Stimulated activated CD8-positive, alpha-beta memory T cell treated with anti-CD3 and anti-CD28 coated beads, Interleukin-4, amount 100 ng/mL, for 1 hour (primary cell): ENCODE measurements at places on chromosomes 3 and 15.

DNA sequence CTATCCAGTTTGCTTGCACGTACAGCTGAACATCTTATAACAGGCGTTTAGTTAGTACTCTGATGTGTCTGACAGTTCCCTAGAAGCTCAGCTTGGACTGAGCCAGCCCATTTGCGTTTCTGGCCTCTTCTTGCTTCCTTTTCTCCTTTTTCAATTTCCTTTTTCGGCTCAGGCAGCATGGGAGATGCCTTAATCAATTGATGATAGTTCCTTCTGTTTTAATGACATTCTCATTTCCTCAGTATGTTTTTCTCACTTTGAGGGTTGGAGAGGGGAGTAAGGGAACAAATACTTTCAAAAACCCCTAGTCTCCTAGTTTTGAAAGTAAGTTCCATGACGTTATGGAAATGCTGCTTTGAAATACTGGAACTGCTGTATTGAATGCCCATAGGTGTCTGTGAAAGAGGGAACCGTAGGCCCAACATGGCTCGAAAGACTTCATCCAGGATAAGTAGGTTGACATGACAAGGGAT is 18.9 kb downstream of the IL1RAP start:
- no peak for DNase-seq

DNA sequence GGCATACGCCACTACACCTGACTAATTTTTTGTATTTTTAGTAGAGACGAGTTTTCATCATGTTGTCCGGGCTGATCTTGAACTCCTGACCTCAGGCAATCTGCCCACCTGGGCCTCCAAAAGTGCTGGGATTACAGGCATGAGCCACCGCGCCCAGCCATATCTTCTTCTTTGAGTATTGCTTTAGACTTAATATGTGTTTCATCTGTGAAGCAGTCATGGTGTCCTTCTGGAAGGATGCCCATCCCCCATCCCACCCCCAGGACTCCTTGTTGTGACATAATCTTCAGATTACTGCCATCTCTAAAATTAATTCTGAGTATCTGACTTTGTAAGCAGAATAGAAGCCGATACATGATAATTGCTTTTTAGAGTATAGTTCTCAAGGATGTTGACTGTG is 57.7 kb downstream of the KLHL25 start:
- DNase-seq: no peak

GRCh38 chr3:197425485-197426120 is 127.2 kb upstream of the DLG1 start:
- DNase-seq: no peak

- no peak for DNase-seq
These were observed 198.6 kb downstream of the VGLL3 start for GRCh38 chr3:86792316-86792715.

- DNase-seq: no peak
These were observed 48.4 kb upstream of the TJP1 start for GRCh38 chr15:29870495-29871151.

- DNase-seq: no peak
These were observed 84.8 kb downstream of the SERPINI1 start for GRCh38 chr3:167820102-167820865.

DNA sequence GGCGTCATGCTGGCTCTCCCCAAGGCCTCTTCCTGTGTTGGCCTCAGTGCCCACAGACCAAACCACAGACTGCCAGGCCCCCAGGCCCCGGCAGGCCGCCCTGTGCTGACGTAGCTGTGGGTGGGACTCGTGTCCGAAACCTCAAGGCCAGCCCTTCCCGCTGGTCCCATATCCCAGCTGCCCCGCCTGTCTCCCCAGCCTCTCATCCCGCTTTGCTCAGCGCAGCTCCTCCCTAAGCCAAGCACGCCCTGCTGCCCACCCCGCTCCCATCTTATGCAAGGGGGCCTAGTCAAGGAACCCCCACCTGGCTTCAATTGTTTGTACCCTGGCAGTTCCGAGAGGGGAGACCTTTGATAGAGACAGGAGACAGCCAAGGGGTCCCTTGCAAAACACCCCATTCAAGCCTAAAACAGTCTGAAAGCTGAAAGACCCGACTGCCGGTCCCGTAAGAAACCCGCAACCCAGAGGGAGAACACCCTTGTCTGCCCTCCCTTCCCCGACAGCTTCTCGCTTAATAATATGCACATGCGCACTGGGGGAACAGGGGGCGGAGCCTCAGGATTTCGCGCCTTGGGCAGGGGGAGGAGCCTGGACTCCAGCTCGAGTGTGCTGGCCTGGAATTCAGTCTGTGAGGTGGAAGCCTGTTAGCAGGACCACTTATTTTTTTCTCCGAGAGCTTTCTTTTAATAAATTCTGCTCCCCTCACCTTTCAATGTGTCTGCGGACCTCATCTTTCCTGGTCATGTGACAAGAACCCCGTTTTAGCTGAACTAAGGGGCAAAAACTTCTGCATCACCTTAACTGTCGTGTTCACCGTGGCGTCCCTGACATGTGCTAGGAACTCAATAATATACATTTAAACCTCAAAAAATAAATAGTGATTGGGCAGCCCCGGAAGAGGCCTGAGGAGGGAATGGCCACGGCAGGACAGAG is 17.2 kb downstream of the TNFAIP8L3 start:
- no peak for DNase-seq

DNA sequence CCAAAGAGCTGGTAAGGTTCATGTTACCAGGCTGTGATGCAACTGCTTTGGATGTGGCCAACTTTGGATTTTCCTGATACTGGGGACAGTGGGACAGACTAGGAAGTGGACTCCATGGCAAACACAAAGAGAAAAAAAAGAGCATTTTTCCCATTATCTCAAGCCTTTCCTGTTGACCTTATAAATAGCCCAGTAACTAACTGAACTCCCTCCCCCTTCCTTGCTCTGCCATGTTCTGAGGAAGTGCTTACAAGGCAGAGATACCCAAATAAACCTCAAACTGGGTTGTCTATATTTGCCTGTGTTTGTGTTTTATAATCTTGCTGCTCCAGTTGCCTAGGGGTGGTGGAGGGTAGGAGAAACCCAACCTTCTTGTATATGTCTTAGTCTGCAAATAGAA is 27.3 kb upstream of the SLC9A9 start:
- no peak for DNase-seq

- no peak for DNase-seq
These were observed 7.2 kb upstream of the MCF2L2 start for GRCh38 chr3:183435661-183436060.

DNA sequence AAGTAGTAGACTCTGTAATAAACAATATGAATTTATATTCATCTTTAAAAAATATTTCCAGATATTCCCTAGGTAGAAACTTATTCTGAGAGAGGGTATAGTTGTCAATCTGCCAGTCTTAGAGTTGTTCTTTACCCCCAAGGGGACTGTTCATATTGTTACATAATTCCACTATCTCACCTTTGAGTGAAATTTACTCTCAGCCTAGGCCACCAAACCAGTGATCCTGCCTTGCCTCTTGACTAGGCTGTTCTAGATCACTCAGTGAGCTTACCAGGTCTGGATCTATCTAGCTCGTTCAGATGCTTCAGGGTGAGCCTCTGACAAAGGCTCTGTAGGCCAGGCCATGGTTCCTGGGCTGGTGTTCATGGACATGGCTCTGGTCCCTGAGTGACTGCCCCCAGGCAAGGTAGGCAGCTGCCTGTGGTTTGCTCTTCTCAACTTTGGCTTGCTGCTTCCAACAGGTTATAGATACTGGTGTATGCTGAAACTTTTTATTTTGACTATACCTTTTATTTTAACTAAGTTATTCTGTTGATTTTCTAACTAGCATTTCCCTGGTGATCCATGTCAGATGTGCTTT is 27.6 kb downstream of the ZNF592 start:
- DNase-seq: no peak

DNA sequence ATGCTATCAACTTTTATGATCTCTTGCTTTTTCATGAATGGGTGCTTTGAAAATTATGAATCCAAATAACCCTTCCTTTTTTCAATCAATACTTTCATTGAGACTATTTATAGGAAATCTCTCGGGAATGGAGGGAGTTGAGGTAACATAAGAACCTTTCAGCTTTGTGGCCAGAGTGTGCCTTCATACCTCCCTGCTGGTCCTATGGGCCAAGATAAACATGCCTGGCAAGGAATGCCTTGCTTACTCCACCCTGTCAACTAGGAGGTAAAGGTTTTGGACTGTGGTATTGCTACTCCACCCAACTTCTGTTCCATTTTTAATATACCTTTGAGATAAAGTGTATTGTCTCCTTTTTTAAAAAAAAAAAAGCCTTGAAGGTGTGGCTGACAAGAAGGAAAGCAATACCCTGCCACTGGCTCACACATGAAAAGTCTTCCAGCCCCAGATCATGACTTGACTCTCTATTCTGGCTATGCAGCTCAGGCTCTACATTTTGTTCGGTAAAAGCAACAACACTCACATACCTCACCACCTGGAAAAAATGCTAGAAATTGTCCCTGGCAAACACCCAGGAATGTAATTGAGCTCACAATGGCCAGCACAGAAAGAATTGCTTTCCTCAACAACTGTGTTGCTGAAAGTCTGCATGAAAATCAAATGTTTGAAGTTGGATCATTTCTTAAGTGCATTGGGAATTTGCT is 35.8 kb downstream of the COL8A1 start:
- no peak for DNase-seq

DNA sequence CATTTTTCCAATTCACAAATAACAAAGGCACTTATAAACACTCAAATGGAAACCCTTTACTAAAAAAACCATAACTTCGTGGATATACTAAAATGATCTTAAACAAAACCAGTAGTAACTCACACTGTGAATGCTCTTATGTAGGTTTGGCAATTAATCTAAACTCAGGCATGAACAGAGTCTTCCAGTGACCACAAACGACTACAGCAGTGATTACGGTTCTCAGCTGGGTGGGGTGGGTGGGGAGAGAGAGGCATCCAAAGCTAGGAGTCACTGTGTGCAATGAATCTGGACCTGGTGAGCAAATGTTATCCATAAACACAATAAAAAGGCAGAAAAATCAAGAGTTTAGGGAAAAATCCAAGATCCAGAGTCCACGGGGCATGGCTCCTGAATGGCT is 21.3 kb downstream of the SLC12A8 start:
- no peak for DNase-seq

DNA sequence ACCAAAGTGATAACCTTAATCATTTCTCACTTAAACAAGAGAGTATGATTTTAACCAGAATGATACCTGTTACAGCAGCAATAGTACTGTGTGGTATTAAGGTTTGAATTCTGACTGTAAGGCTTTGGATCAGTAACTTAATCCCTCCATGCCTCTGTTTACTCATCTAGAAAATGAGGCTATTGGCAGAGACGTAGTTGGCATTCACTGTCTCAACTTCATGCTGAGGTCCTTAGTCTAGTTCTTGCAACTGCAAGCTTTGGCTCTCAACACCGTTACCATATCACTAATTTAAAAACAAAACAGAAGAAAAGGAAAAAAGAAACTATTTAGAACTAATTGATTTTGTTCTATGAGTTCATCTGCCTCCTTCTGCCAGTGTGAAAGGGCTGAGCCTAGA is 875.4 kb downstream of the MCTP2 start:
- DNase-seq: no peak

- no peak for DNase-seq
These were observed 95.2 kb upstream of the C3orf80 start for GRCh38 chr3:160130071-160130470.

- no peak for DNase-seq
These were observed 251.1 kb downstream of the PTPRG start for GRCh38 chr3:61812517-61812916.

DNA sequence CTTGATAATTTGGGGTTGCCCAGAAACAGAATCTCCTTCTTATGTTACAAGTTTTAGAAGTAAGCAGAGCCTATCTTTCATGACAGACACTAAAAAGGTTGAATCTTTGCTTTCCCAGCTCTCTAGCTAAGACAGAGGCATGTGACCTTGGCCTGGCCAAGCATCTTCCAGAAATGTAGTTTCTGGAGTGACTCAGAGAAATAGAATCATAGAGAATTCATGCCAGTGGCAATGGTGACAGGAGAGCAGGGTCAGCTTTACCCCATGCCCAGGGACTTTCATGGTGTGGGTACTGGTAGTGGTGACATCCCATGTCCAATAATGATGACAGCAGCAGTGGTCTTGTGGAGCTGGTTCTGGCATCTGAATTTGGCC is 4.0 kb upstream of the PARP6 start:
- DNase-seq: no peak

- no peak for DNase-seq
These were observed 230.0 kb upstream of the CNTN3 start for GRCh38 chr3:74844428-74844827.

DNA sequence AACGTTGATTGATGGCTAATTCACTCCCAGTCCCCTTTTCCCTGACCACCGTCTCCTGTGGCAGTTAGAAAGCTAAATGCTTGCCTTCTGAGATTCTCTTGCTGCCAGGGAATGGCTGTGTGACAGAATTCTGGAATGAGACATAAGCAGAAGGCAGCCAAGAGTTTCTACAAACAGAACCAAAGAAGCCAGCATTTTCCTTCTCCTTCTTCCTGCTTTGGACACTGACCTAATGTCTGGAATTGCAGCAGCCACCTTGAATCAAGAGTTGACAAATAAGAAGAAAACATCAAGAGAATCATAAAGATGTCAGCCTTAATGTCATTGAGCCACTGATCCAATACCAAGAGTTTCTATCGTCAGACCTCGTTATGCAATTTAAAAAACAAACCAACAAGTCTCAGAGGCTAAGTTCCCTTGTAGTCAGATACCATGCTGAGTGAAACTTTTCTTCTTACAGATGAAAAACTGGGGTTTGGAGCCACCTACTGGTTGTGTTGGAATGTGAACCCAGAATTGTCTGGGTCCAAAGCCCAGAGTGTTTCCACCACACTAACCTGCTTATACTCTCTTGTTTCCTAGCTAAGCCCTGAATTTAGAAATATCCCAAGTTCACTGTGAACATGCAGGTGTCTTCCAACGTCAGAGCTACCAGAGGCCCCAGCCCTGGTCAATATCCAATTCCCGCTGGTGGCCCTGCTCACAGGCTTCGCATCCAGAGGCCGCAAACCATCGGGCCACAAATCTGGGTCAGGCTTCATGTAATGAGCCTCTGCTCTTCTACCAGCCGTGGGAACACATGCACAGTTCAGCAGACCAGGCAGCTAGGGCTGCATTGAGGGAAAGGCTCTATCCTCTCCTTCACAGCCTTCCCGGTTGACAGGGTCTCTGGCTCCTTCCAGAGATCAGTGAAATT is 42.5 kb downstream of the MCF2L2 start:
- DNase-seq: no peak

GRCh38 chr15:71957026-71957425 is 146.7 kb downstream of the NR2E3 start:
- DNase-seq: no peak

DNA sequence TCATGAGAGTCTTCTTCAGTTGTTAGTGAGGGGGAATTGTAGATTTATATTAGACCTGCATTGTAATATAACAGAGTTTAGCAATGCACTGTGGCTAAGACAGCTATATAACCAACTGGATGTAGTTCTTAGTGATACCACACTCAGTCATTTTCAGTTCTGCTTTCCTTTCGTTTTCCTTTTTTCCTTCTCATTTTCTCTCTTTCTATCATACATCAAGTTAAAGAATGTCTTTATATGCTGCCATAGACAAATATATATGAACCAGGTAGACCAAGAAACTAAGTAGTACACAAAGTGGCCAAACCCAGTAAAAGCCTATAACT is 43.7 kb upstream of the CD47 start:
- DNase-seq: no peak
